ENCODE measurements at places on chromosomes 12 and 14.

- no peak for DNase-seq
Measured at GRCh38 chr12:72472350-72472749, 200.2 kb downstream of the TRHDE start.

- no peak for DNase-seq
Measured at GRCh38 chr12:95412482-95413311, 61.3 kb upstream of the METAP2 start.

- DNase-seq: no peak
Measured at GRCh38 chr14:27091973-27092372, 494.1 kb upstream of the NOVA1 start.

DNA sequence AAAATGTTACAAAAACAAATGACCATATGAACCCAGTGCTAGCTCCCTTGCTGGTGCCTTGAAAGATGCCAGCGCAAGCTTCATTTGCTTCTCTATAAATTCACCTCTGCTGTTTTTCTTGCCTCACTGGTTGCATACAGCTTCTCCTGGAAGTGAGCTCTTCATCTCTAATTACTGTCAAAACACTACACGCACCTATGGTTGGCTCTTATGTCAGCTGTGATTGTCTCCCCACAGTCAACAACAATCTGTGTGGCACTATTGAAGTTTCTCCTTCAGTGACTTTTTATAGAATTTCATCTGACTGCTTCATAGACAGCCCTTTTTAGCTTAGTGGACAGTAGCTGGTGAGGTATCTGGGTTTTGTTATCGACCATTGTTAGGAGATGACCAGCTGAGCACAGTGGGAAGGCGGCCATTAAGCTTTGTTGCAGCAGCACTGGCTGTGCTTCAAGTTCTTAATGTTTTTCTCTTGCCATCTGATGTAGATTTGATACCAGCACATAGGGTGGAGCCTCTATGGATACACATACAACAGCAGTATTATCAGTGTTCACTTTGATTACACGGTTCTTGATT is 131.8 kb downstream of the KITLG start:
- DNase-seq: no peak

DNA sequence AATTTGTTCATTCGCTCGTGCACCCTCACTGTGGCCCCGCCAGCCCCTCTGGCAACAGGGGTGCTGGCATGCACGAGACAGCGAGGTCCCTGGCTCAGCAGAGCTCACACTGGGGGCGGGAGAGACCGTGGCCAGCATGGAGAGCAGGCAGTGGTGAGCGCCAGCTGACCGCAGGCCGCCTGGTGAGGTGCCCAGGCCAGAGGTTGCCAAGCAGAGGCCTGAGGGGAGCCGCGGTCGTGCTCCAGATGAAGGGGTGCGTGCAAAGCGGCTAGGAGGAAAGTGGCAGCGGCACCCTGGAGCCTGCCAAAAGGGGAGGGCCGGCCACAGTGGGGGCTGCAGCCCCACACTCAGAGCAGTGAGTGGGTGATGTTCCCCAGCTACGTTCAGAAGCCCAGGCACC is 56.1 kb downstream of the CDC42BPB start:
- no peak for DNase-seq

DNA sequence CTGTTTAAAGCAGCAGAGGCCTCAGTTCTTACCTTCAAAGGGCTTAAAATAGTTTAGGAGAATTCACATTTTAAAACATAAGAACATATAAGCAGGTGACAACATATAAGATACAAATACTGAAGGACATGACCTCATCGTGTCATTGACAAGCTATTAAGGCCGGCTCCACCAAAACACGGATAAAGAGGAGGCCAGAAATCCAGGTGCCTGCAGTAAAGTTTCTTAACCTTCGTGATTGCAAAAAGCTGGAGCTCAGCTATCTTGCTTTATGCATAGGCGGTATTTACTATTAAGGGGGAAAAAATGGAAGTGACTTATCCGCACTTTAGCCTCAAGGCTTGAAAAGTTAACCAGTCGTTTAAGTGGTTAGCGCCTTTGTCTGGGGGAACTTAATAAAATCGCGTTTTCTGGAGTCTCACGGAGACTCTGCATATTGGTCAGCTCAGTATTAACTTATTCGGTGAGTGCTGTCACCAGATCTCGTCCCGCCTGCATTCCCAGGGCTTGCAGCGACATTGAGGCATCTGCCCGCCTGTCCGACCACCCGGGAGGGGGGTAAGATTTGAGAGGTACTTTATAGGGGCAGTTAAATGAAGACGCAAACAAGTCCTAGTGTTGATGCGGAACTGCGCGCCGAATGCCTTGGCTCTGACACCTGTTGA is 1.1 kb upstream of the SP1 start:
- DNase-seq: no peak

- DNase-seq: no peak
Measured at GRCh38 chr12:96514328-96514727, 25.0 kb downstream of the CFAP54 start.

- DNase-seq: no peak
Measured at GRCh38 chr14:102966681-102967505, 44.4 kb downstream of the AMN start.

DNA sequence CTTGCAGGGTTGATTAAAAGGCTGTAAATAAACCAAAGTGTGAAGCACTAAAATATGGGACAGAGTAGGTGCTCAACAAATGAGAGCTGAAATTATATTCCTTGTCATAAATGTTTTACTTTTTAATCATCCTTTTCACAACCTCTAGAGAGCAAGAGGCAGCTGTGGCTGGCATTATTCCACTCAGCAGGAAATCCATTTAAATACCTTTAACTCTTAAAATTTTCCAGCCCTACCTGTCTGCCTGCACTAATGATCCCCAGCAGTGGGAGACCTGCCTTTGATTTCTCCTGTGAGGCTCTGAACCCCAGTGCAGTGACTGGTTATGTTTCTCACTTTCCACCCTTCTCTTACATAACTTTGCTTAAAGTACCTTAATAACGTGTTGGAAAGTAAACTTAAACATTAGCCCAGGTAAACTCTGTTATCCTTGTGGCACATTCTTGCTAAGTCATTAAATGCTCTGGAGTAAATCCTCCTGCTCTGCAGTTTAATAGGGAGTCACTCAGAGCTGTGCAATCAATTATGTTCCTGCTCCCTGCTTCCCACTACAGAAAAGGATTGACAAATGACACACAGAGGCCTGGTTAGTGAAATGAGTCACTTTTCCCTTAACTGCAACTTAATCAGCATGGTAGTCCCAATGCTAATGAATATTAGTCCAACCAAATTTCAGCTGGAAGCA is 755.7 kb upstream of the USP15 start:
- DNase-seq: no peak

GRCh38 chr12:109760930-109761921 is 47.6 kb downstream of the FAM222A start:
- no peak for DNase-seq

DNA sequence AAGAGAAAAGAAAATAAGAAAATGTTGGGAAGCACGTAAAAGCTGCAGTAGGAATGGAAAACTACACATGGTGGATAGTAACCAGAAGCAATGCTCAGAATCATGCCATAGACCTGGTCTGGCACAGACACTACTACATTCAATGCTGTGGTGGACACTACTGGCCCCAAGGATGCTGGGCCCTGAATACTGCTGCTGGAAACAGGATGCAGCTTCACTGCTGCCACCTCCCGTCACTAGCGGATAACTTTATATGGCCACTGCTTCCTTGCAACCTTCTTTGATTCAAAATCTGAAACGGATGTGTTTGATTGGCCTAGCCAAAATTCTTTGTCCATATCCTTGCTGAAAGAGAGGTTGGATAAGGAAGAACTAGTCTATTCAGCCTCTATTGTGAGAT is 30.7 kb downstream of the ADCY6 start:
- no peak for DNase-seq

GRCh38 chr12:39883411-39883810 is 222.5 kb downstream of the SLC2A13 start:
- DNase-seq: no peak

GRCh38 chr12:56955631-56956256 is 1.7 kb downstream of the RDH16 start:
- DNase-seq: no peak

DNA sequence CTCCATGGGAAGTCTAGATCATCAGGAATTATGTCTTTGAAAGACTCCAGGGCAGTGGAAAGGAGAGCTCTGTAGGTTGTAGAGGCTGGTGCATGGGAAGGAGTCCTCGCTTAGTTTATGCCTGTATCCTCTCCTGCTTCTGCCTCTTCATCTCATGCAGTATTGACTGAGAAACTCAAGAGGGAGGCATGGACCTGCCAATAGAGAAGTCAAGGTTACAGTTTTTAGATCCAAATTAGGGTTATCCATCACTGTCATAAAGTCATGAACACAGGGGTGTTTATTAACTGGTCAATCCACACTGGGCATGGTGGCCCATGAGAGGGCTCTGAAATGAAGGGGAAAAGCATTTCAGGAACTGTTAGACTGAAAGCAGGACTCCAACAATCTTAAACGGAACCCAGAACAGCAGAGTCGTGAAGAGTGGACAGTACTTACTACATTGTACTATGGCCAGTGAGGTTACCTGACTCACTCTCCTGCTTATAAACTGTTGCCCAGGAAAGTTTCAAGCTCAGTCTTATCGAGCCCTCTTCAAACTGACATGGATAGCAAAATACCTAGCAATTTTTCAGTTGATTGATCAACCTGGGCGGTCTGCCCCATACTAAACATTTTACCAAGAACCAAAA is 30.1 kb upstream of the DHRS7 start:
- no peak for DNase-seq

DNA sequence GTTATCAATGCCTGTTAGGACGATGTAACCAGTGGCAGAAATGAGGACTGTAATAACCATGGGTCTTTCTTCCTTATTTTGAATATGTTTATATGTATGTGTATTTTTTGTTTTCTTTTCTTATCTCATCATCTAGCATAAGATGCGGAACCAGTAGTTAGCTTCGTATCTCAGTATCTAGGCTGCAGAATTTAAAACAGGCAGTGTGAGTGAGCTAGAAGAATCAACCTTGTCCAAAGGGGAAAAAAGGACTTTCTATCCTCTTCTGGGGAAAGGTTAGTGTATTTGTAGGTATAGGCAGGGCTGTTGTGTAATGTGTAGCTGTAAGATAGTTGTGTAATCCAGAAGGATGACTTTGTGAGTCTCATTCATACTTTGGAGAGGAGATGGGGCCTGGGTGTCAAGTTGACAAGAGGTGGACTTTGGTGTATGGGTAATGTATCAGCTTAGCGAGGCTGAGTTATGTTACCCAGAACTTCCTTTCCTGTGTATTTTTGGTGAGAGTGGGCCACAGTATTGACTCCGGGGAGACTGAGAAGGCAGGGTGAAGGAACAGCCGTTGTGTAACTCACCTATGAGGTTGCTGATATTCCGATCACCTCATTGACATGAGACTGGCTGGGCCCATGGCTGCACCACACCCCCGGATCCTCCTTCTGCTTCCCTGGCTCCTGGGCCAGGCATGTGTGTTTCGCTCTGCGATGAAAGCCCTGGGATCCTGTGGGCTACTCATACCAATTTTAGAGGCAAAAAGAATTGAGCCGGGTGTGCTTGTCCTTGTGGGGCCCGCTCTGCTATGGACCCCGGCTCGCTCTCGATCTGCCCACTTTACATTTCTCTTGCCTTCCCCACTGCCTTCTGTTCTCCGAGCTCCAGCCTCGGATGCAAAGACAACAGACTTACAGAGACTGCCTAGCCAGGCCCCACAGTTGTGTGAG is 24.3 kb downstream of the DLK1 start:
- no peak for DNase-seq

DNA sequence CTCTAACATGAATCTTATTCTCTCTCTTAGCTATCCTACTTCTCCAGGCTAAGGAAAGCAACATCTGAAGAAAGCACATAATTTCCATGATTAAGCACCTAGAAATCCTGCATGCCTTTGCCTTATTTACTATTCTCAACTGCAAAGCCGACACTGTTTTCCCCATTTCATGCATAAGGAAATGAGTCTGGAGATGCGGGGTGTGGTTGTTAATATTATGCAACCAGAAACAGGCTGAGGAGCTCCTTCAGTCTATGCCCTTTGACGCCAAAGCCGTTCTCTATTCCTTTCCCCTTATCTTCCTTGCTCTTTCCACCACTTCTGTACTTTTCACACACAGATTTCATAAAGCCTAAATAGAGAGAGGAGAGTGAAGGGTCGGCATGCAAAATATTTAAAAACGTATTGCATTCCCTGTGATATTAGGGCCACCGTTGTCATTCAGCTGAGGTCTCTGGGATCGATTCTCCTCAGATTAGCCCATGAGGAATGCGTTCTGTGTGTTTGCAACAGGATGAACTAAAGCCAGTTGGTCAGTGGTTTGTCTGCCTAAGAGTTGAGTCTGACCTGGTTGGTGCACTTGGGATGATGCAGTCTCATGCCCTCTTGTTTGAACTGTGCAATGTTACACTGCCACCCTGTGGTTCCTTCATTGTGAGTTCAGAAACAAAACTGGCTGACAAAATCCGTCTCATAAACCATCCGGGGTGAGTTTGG is 53.1 kb upstream of the PLEKHG7 start:
- peak; percentile 50 for DNase-seq

- DNase-seq: no peak
Measured at GRCh38 chr14:92933481-92933880, 10.5 kb downstream of the CHGA start.

- DNase-seq: peak; percentile 74
Measured at GRCh38 chr14:54902521-54903420, at the start of gene GCH1. Gene GCH1 (minus strand): TSS chr14:54902826. CDS start chr14:54902663, 163 bp downstream.

DNA sequence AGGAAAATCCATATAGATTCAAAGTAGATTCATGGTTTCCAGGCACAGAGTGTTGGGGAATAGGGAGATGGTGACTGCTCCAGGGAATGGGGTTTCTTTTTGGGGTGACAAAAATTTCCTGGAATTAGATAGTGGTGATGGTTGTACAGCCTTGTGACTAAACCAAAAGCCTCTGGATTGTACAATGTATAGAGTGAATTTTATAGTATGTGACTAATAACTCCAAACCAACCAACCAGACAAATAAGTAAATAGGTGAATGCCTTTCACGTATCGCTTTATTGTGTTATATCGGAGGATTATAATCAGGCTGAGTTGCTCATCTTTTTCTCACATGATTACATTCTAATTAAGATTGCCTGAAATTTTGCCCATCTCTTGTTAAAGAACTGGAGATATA is 24.6 kb upstream of the PPFIBP1 start:
- no peak for DNase-seq

- peak; percentile 55 for DNase-seq
Measured at GRCh38 chr12:52052468-52053186, 1.4 kb downstream of the NR4A1 start.

DNA sequence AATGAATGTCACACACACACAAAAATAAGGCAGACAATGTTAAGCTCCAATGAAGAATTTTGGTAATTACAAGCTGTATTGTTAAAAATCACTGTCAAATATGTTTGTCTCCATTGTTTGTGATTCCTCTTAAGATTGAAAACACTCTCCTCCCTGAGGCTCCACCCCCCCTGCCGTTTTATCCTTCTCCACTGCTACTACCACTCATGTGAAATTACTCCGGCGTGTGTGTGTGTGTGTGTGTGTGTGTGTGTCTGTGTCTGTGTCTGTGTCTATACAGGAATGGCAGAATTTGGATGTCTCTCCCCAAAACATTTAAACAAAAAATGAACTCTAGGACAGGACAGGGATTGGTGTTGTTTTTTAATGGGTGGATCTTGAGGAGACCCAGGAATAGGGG is 365.1 kb upstream of the DIO2 start:
- no peak for DNase-seq
